ENCODE measurements at places on chromosomes 7 and 10.

GRCh38 chr10:77348082-77348481 is 289.5 kb downstream of the KCNMA1 start:
- no peak for DNase-seq

DNA sequence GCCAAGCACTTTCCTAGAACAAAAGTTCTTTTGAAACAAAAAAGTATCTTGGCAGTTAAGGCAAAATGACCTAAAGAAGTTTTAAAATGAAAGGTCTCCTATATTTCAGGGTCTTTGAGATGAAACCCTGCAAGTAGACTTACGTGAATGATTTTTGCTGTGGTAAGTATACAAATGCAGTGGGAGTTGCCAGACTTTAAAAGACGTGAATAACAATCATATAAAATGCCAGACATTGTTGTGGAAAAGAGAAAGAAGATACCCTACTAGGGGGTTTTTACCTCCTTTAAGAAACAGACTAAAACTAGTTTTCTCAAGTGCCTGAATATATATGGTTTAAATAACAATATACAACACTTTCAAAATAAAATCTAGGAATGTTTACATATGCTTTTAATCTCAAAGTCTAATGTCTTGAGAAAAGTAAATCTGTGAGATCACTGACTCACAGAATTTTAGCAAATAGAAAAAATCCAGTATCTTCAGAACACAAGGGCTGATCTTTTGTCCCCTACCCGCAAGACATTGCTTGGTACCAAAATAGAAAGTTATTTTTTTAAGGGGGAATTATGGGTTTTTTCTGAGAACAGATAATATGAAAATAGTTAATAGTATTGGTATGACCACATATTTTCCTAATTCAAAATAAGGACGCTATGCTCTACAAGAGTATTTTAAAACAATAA is 29.5 kb downstream of the LRRC17 start:
- DNase-seq = no peak

DNA sequence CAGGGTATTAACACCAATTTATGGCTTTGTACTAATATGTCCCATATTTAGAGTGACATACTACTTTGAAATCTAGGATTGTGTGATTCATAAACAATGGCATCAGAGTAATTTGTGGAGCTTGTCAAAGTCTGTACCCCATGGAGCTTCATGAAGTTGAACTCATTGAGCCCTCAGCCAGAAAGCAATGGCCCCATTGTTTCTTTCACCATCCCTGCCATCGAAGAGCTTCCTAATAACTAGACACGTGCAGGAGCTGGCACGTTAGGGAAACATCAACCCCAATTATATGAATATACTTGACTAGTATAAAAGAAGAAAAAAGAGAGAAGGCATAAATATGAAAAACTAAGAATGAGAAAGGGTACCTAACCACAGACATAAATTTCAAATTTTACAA is 206.6 kb downstream of the CXCL12 start:
- DNase-seq = no peak

GRCh38 chr10:132453470-132453861 is 56.5 kb downstream of the PWWP2B start:
- no peak for DNase-seq

DNA sequence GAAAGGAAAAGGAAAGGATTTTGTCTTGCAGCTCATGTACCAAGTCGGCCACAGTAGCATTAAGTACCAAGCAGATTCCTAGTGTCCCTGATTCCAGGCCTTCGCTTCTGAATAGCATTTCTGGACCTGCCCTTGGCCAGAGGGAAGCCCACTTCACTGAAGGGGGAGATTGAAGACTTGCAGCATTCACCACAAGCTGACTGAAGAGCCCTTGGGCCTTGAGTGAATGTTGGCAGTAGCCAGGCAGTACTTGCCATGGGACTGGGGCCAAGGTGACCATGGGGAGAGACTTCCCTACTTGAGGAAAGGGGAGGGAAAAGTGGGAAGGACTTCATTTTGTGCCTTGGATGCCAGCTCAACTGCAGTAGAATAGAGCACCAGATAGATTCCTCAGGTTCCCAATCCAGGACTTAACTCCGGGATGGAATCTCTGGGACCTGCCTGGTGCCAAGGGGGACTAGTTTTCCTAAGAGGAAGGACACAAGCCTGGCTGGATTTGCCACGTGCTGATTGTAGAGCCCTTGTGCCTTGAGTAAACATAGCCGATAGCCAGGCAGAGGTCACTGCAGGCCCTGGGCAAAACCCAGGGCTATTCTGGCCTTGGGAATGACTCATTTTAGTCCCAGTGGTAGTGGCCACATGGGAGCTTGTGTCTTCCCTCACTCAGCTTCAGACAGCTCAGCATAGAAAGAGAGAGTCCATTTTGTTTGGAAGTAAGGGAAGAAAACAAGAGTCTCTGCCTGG is 141.7 kb upstream of the KCND2 start:
- DNase-seq = no peak
